Neural cell (in vitro differentiated cells): ENCODE measurements at places on chromosomes 4 and X. TPM values are rescaled to one million over a fixed set of nuclear protein-coding genes. Genes with fewer than 3 reads are reported as not detected.

Gene CYP2U1
- polyA plus RNA-seq: 8.4 and 8.8 TPM in 2 replicates

Gene RNF128
- polyA plus RNA-seq: 0.72 and 0.78 TPM in 2 replicates

Gene TASL
- polyA plus RNA-seq: not detected in 2 replicates

Gene GLA
- polyA plus RNA-seq: 39.0 and 57.5 TPM in 2 replicates

Gene APLN
- polyA plus RNA-seq: 0.26 and 0.38 TPM in 2 replicates

Gene MBNL3
- polyA plus RNA-seq: 0.09 and 0.22 TPM in 2 replicates

Gene ARR3
- polyA plus RNA-seq: not detected in 2 replicates

Gene SLC16A2
- 14.5 and 17.4 TPM in 2 replicates for polyA plus RNA-seq

Gene UBE2D3
- polyA plus RNA-seq: 352 and 373 TPM in 2 replicates

Gene NPY1R
- 15.3 and 19.8 TPM in 2 replicates for polyA plus RNA-seq

Gene ESX1
- not detected in 2 replicates for polyA plus RNA-seq

Gene TKTL2
- polyA plus RNA-seq: 0.34 and 0.42 TPM in 2 replicates

Gene HPGD
- 18.7 and 23.7 TPM in 2 replicates for polyA plus RNA-seq

Gene LETM1
- 38.9 and 41.7 TPM in 2 replicates for polyA plus RNA-seq

Gene CT45A2
- polyA plus RNA-seq: not detected in 2 replicates
